ENCODE measurements at places on chromosomes 2 and 18.

GRCh38 chr2:200964498-200964897, 1.0 kb upstream of the ORC2 start:
- peak overlapping the region; percentile 83 for H3K4me3 ChIP-seq
- H3K27ac ChIP-seq = no peak overlapping the region
- no peaks in the 10 kb centered on the region for H3K27me3 ChIP-seq
- DNase-seq = no peak
- H3K36me3 ChIP-seq = no peaks in the 10 kb centered on the region

DNA sequence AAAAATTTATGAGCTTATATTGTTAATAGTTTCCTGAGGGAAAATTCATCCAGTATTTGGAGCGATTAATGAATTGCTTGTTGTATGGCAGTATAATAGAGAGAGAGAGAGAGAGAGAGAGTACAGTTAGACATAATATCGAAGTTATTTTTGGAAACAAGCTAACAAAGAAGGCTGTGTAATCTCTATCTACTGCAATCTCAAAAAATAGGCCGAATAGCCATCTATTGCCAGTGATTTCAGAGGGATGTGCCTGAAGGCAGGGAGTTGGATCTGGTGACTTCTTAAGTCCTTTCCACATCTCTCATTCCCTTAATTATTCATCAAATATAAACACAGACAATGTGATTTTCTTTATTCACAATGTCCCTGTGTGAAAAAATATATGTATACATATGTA, 433.1 kb upstream of the RAB12 start:
- peaks cover 19% of the 10 kb centered on the region for H3K4me1 ChIP-seq
- no peaks in the 10 kb centered on the region for H3K27me3 ChIP-seq
- no peak overlapping the region for H3K4me3 ChIP-seq
- no peaks in the 10 kb centered on the region for H3K36me3 ChIP-seq
- DNase-seq = no peak
- H3K27ac ChIP-seq = no peak overlapping the region

DNA sequence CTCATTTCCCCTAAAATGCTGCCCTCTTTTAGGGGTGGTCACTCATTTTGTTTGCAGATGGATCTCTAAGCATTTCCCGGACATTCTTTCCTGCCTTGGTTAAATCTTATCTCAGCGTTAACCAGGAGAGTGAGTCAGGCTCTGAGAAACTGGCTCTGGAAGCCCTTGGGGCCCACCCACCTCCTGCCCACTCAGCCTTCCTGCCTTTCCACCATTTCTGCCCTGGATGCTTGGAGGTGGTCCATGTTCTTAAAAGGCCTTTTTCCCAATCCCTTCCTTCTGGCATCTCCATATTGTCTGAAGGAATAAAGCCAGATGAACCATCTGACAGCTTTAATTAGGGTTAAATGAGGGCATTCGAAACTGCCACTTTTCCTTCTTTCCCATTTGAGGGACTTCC, 9.5 kb downstream of the HK2 start:
- no peaks in the 10 kb centered on the region for H3K27me3 ChIP-seq
- no peak overlapping the region for H3K4me3 ChIP-seq
- no peak for DNase-seq
- no peaks in the 10 kb centered on the region for H3K36me3 ChIP-seq
- H3K27ac ChIP-seq = no peak overlapping the region

DNA sequence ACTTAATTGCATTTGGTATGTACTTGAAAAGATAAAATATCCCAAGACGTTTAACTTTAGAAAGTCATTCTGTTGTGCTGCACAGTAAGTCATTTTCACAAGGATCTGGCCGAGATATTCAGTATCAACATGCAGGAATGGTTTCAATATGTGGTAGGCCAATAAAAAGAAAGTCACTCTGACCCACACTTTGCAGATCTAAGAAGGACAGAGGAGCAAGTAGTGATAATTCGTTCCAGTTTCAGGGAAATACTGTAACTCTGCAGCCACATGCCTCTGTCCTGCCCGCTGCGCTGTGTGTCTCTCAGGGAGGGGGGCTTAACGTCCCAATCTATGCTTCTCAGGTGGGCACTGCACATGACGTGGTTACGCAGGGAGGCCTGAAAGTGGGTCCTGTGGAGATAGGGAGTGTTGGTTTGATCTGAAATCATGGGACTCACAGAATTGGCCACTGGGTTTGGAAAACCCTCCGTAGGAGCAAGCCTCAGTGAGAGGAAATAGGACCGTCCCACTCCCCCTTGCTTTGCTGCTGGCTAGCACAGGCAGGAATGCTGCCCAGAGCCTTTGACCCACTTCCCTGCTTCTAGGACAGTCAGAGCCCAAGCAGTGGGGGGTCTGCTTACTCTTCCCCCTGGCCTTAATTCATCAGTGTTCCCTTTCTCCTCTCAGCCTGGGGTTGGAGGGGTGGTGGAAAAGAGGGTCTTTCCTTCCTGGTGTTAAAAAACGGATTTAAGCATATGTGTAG, 314.7 kb upstream of the SPRED2 start:
- H3K4me1 ChIP-seq = peaks cover 7% of the 10 kb centered on the region
- no peaks in the 10 kb centered on the region for H3K36me3 ChIP-seq
- H3K27ac ChIP-seq = no peak overlapping the region

- H3K4me3 ChIP-seq = no peak overlapping the region
- H3K4me1 ChIP-seq = no peaks in the 10 kb centered on the region
Observed at GRCh38 chr2:25505622-25506021, 163.9 kb upstream of the DNMT3A start.

- H3K4me1 ChIP-seq = peaks cover 3% of the 10 kb centered on the region
- no peak overlapping the region for H3K27ac ChIP-seq
- no peaks in the 10 kb centered on the region for H3K27me3 ChIP-seq
- no peak overlapping the region for H3K4me3 ChIP-seq
Observed at GRCh38 chr18:58400331-58400870, 228.5 kb downstream of the ALPK2 start.

- H3K4me3 ChIP-seq = no peak overlapping the region
- peak; percentile 76 for DNase-seq
- no peaks in the 10 kb centered on the region for H3K36me3 ChIP-seq
- peaks cover 2% of the 10 kb centered on the region for H3K27me3 ChIP-seq
Observed at GRCh38 chr2:231900486-231900942, 25.7 kb downstream of the NPPC start.

DNA sequence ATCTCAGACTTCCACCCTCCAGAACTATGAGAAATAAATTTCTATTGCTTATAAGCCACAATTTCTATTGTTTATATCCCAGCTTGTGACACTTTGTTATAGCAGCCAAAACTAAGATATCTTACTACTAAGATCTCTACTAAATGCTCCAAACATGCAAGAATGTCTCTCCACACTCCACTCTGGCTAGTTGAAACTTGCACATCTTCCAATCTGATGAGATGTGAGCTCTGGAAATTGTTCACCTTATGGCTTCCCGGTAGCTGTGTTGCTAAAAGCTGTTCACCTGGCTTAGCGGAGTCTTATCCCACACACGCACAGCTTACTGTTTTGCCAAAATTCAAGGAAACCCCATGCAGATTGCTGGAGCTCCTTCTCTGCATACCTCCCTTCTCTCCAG, 43.9 kb downstream of the PKDCC start:
- no peak overlapping the region for H3K4me3 ChIP-seq
- H3K36me3 ChIP-seq = no peaks in the 10 kb centered on the region
- peaks cover 8% of the 10 kb centered on the region for H3K4me1 ChIP-seq
- no peak for DNase-seq
- H3K27ac ChIP-seq = no peak overlapping the region

DNA sequence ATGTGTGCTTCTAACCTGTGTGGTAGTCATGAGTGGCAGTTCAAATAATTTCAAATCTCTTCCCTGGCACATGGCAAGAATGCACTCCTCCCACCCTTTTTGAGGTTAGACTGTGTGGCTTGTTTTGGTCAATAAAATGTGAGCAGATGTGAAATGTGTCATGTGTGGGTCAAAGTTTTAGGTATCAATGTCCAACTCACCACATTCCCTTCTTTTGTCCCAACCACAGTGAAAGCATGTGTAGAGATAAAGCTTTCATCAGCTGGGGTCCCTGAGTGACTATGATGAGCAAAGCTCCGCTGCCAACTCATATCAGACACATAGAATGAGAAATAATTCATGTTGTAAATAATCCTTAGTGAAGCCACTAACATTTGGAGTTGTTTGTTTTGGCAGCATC, 118.2 kb downstream of the PAX3 start:
- peaks cover 33% of the 10 kb centered on the region for H3K27me3 ChIP-seq
- H3K27ac ChIP-seq = no peak overlapping the region
- no peaks in the 10 kb centered on the region for H3K4me1 ChIP-seq
- no peak for DNase-seq
- H3K36me3 ChIP-seq = no peaks in the 10 kb centered on the region
- no peak overlapping the region for H3K4me3 ChIP-seq

All from neuronal stem cell (in vitro differentiated cells).